Hematopoietic multipotent progenitor cell treated with erythropoietin and hydrocortisone succinate and interleukin-3 and kit ligand, for 15 days (in vitro differentiated cells): ENCODE measurements at places on chromosomes 11 and 22.

- DNase-seq: no peak
These were observed 385 bp downstream of the HARBI1 start for GRCh38 chr11:46616551-46617133.

- no peak for DNase-seq
These were observed 2.0 kb downstream of the CTNND1 start for GRCh38 chr11:57763568-57763967.

DNA sequence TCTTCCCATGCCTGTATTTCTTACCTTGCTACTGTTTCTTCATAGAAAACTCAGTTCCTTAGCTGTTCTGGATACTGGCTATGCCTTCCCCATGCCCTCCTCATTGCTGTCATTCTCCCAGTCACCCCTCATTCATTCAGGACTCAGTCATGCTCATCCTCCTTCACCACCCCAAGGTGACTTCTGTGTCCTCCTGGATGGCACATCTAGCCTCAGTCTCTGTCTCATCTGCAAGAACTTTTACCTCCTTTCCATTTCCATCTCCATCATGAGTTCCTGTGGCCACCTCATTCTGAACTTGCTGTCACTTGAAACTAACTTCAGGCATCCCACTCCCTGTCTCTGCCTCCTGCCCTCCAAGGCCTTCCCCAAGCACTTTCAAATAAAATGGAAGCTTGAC is 42.3 kb downstream of the PANX1 start:
- DNase-seq: no peak

DNA sequence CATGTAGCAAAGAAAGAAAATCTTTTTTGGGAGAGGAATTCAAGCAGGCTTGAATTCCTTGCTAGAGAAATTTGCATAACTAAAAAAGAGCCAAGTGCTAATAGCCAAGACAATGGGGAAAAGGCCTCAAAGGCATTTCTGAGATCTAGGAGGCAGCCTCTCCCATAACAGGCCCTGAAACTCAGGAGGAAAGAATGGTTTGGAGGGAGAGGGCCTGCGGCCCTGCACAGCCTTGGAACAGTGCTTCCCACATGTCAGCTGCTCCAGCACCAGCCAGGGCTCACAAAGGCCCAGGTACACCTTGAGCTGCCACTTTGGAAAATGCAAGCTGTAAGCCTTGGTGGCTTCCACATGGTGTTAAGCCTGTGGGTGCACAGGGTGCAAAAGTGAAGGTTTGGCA is 55.5 kb upstream of the TSPAN18 start:
- no peak for DNase-seq

DNA sequence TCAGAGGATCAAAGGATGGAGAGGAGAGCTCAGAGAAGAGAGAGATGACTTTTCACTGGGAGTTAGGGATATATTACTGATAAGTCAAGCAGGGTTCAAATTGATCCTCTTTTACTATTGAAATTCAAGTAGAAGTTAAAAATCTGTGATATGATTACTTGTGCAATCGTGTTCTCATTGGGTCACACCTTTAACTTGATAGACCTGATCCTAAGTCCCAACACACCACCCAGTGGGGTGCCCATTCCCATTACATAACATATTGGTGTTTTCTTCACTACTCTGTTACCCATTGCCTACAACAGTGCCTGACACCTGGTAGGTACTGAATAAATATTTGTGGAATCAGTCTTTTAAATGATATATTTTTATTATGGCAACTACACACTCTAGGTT is 66.4 kb upstream of the PICALM start:
- no peak for DNase-seq
